ENCODE measurements at places on chromosomes 11 and 22.

DNA sequence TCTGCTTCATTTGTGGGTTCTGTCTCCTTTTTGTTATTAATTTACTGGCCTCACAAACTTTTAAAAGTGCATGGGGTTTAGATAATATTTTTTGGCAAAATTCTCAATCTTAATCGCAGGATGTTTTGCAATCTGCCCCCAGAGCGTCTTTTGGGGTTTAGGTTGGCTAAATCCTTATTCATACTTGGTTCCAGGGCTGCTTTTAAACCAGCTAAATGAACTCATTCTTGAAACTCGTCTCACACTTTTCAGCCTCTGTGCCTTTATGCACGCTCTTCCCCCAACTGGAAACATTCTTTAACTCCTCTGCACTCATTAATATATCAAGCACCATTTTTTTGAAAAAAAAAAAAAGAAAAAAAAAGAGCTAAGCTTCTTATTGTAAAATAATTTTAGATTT is 131.7 kb downstream of the KIF18A start:
- no peak overlapping the region for H3K4me3 ChIP-seq
- no peak overlapping the region for H3K27ac ChIP-seq
- no peaks in the 10 kb centered on the region for H3K36me3 ChIP-seq
- no peak for DNase-seq
- no peaks in the 10 kb centered on the region for H3K4me1 ChIP-seq

- no peak overlapping the region for H3K27ac ChIP-seq
- no peaks in the 10 kb centered on the region for H3K36me3 ChIP-seq
- no peaks in the 10 kb centered on the region for H3K27me3 ChIP-seq
- no peaks in the 10 kb centered on the region for H3K4me1 ChIP-seq
- H3K4me3 ChIP-seq: no peak overlapping the region
Observed at GRCh38 chr11:63782749-63783148, 14.2 kb upstream of the ZFTA start.

- DNase-seq: no peak
- H3K27ac ChIP-seq: no peak overlapping the region
- H3K4me3 ChIP-seq: no peak overlapping the region
- no peaks in the 10 kb centered on the region for H3K36me3 ChIP-seq
- no peaks in the 10 kb centered on the region for H3K27me3 ChIP-seq
Observed at GRCh38 chr11:115287266-115287665, 216.9 kb downstream of the CADM1 start.

DNA sequence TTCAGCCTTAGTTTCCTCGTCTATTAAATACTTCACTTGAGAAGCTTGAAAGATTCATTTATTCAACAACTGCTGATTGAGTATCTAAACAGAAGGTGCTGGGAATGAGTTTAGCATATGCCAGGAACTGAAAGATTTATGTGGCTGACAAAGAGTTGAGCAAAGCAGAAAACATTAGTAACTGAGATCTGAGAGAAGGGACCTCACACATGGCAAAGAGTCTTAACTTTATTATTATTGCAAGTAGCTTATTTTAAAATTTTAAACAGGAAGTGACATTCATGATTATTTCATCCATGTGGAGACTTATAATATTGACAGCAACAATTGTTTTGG is 133.6 kb downstream of the CASP12 start:
- no peak for DNase-seq
- no peak overlapping the region for H3K4me3 ChIP-seq
- no peaks in the 10 kb centered on the region for H3K4me1 ChIP-seq
- H3K27ac ChIP-seq: no peak overlapping the region

DNA sequence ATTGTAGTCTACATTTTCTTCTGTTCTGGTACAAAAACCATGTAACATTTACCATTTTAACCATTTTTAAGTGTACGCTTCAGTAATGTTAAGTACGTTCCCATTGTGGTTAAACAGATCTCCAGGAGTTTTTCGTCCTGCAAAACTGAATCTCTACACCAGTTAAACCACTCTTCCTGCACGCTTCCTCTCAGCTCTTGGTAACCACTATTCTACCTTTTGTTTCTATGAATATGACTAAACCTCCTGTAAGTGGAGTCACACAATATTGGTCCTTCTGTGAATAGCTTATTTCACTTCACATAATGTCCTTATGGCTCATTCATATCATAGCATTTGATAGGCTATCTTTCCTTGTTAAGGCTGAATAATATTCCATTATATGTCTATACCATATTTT is 7.1 kb upstream of the EXT2 start:
- H3K36me3 ChIP-seq: peaks cover 9% of the 10 kb centered on the region
- DNase-seq: no peak
- no peaks in the 10 kb centered on the region for H3K4me1 ChIP-seq
- H3K4me3 ChIP-seq: no peak overlapping the region

DNA sequence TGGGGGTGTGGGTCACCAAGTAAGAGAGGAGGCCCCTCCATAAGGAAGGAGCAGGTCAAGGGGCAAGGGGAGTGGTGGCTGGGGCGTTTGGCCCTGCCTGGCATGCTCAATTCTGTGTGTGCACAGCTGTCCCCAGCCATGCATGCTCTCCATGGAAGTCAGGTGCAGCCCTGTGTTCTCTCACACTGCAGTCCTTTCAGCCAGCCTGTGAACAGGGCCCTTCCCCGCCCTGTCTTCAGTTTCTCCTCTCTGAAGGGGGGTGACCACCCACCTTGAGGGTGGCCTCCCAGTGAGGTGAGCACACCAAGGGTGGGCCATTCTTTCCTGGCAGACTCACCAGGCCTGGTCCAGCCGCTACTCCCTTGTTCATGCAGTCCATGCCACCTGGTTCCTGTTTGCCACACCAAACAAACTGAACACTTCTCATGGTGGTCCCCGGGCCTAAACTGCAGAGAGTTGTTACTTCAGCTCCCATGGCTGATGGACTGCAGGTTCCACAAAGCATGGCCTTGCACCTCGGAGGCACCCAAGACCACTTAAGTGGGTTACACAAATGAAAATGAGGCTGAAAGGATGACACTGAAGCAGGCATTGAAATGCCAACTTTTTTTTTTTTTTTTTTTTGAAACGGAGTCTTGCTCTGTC is 1.7 kb upstream of the CHCHD10 start:
- no peak overlapping the region for H3K4me3 ChIP-seq
- H3K27ac ChIP-seq: no peak overlapping the region
- no peak for DNase-seq
- H3K4me1 ChIP-seq: peaks cover 20% of the 10 kb centered on the region
- no peaks in the 10 kb centered on the region for H3K36me3 ChIP-seq
- no peaks in the 10 kb centered on the region for H3K27me3 ChIP-seq

DNA sequence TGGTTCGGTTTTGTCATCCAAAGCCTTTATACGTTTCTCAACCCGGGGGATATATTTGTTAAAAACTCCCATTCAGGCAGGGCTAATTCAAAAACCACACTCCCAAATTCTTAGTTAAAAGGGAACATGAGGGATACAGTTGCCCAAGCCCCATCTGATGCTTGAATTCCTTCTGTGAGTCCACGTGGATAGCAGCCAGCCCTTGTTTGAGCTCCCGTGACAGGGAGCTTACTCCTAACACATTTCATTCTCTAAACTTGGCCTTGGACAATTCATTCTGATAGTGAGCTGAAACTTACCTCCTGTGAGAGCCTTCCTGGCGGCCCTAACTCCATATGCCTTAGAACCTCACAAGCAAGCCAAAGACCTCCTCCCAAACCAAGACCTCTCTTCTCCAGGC is 357.5 kb downstream of the TENM4 start:
- H3K27me3 ChIP-seq: no peaks in the 10 kb centered on the region
- no peaks in the 10 kb centered on the region for H3K36me3 ChIP-seq
- no peak overlapping the region for H3K4me3 ChIP-seq

DNA sequence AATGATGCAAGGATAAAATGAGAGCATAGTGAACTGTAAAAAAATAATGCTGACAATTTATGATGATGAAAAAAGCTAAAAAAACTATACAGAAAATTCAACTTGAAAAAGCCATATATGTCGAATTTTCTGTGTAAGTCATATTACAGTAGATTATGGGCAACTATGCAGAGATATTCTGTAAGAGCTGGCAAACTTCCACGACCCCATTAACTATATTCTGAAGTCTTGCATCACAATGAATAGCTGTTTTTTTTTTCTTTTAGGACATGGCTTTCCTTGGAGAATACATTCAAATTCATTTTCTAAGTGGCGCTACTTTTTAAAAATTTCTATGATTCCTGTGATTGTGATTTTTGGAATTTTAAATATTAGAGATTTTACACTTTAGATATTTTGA is 18.4 kb downstream of the PSMD13 start:
- H3K27me3 ChIP-seq: no peaks in the 10 kb centered on the region
- H3K27ac ChIP-seq: no peak overlapping the region
- no peak overlapping the region for H3K4me3 ChIP-seq
- peaks cover 26% of the 10 kb centered on the region for H3K36me3 ChIP-seq
- H3K4me1 ChIP-seq: no peaks in the 10 kb centered on the region

DNA sequence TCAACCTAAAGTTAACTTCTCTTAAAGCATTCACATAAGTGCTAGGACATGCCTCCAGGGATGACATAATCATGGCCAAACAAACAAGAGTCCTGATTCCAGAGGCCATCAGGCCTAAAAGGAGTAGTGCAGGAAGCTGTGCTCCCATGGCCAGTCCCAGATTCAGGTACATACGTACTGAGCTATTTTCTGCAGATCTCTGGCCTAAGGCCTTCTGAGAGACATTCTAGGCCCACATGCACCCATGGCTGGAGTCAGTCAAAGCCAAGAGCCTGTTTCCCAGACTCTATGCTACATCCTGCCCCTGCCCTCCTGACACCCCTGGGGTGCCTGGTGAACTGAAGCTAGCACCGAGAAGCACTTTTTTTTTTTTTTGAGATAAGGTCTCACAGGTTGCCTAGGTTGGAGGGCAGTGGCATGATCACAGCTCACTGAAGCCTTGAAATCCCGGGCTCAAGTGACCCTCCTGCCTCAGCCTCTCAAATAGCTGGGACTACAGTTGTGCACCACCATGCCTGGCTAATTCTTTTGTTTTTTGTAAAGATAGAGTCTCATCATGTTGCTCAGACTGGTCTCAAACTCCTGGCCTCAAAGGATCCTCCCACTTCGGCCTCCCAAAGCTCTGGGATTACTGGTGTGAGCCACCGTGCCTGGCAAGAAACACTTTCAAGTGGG is 553 bp downstream of the CD3D start:
- no peak overlapping the region for H3K27ac ChIP-seq
- H3K4me3 ChIP-seq: no peak overlapping the region
- DNase-seq: no peak
- H3K4me1 ChIP-seq: no peaks in the 10 kb centered on the region
- no peaks in the 10 kb centered on the region for H3K27me3 ChIP-seq

DNA sequence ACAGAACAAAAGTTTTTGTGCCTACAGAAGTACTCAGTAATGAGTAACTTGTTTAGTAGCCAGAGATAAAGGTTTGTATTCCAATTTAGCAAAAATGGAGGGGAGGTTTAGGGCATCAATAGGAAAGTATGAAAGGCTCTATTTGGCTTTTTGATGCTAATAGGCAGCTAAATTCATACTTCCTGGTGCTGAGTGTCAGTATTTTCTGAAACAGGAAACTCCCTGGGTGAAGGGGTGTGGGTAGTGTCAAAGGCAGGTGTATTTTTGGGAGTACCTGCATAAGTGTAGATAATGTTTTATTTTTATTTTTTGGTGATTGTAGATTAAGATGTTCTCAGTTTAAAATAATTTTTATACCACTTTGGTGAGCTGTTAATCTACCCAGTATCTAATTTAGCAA is 29.3 kb upstream of the MMP7 start:
- H3K4me3 ChIP-seq: no peak overlapping the region
- H3K4me1 ChIP-seq: peaks cover 3% of the 10 kb centered on the region
- H3K27me3 ChIP-seq: no peaks in the 10 kb centered on the region
- H3K36me3 ChIP-seq: no peaks in the 10 kb centered on the region

DNA sequence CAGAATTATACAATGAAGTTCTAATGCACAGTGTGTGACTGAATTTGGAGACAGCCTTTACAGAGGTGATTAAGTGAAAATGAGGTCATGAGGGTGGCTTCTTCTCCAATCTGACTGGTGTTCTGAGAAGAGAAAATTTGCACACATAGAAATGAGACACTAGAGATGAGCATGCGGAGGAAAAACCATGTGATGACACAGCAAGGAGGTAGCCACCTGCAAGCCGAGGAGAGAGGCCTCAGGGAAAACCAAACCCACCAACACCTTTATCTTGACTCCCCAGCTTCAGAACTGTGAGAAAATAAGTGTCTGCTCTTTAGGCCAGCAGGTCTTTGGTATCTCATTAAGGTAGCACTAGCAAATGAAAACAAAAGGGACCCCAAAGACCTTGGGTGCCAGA is 93.2 kb downstream of the GGTLC2 start:
- H3K27ac ChIP-seq: no peak overlapping the region
- DNase-seq: no peak
- H3K4me3 ChIP-seq: no peak overlapping the region
- no peaks in the 10 kb centered on the region for H3K27me3 ChIP-seq
- no peaks in the 10 kb centered on the region for H3K36me3 ChIP-seq
- H3K4me1 ChIP-seq: no peaks in the 10 kb centered on the region

- H3K27ac ChIP-seq: no peak overlapping the region
- no peaks in the 10 kb centered on the region for H3K27me3 ChIP-seq
- H3K4me1 ChIP-seq: no peaks in the 10 kb centered on the region
Observed at GRCh38 chr11:119640541-119640940, 88.5 kb downstream of the NECTIN1 start.

DNA sequence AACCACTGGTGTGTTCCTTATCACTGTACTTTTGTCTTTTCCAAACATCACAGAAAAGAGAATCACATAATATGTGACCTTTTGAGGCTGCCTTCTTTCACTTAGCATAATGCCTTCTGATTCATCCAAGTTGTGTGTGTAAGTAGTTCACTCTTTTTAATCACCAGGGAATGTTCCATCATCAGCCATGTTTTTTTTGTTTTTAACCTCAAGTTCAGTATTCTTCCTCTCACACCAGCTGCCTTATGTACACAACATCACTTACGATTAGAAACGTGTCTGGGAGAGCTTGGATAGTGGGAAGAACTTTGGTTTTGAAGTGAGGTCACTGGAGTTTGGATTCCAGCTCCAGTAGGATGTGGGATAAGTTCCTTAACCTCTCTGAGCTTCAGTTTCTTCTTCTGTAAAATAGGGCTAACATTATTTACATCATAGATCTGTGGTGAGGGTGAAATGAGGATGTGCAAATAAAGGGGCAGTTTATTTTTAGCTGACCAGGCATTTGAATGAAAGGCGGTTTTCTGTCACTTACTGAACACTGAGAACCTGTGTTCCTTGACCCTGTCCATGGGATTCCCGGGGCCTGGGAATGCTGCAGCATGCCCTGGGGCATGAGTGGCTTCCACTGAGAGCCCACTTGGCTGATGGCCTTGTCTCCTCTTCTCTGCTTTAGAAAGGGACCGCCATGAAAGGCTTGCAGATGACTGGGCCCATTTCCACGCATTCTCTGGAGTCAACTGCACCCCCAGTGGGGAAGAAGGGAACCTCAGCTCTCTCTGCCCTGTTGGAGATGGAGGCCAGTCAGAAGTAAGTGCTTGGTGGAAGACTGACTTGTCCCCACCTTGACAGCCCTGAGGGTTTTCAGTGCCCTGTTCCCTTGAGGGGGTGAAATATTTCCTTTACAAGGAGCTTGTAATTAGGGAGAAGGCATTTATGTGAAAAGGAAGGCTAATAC is 92.6 kb downstream of the DEPDC5 start:
- no peak for DNase-seq
- peaks cover 59% of the 10 kb centered on the region for H3K36me3 ChIP-seq
- H3K27me3 ChIP-seq: no peaks in the 10 kb centered on the region
- H3K4me3 ChIP-seq: no peak overlapping the region
- no peaks in the 10 kb centered on the region for H3K4me1 ChIP-seq

GRCh38 chr11:40139536-40139935 is 1319.9 kb downstream of the LRRC4C start:
- H3K36me3 ChIP-seq: no peaks in the 10 kb centered on the region
- no peaks in the 10 kb centered on the region for H3K4me1 ChIP-seq
- DNase-seq: no peak
- no peaks in the 10 kb centered on the region for H3K27me3 ChIP-seq
- no peak overlapping the region for H3K4me3 ChIP-seq
